WERI-Rb-1 (cell line): ENCODE measurements at places on chromosomes 6 and 20.
A peak's percentile ranks its signal among the peaks of the same experiment; 100 is the strongest.

GRCh38 chr20:7410150-7410549 lies 530.1 kb downstream of the HAO1 start:
- no peak for DNase-seq

GRCh38 chr20:47574616-47575364 lies 73.1 kb downstream of the NCOA3 start:
- DNase-seq, result no peak

GRCh38 chr6:108966855-108967755 lies 118.9 kb downstream of the ARMC2 start:
- peak; percentile 17 for DNase-seq

GRCh38 chr6:102223942-102224341 lies 830.4 kb downstream of the GRIK2 start:
- no peak for DNase-seq

DNA sequence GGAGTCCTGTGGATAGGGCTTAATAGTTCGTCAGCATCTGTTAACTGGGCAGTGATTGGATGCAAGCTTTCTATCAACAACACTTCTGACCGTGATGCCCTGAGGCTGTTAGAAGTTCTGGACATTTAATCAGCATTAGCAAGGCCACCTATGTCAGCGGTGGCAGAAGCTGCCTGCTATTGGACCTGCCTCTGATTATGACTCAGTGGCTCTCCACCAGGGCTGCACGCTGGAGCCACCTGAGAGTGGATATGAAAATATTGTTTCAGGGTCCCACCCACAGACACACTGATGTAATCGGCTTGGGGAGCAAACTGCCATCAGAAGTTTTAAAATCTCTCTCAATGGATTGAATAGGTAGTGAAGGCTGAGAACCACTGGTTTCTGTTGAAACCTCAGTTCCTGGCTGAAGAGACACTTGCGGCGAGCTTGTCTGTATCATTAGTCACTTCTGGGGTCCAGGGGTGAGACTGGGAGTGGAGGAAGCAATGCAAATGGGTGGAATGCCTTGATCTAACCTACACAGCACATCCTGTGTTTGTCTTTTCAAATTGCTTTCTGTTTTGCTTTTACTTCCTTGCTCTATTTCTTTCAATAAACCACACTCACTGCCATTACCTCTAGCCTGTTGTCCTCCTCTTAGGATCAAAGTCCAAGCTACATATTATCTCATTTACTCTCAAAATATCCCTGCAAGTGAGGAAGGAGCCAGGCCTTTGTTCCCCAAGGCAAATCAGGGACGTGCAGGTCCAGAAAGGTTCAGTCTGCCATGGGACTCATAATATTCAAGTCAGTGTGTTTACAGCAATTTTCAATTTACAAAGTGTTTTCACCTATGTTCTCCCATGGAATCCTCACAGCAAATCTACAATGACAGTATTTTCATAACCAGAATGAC lies 4.2 kb downstream of the CLIC5 start:
- DNase-seq, result no peak

DNA sequence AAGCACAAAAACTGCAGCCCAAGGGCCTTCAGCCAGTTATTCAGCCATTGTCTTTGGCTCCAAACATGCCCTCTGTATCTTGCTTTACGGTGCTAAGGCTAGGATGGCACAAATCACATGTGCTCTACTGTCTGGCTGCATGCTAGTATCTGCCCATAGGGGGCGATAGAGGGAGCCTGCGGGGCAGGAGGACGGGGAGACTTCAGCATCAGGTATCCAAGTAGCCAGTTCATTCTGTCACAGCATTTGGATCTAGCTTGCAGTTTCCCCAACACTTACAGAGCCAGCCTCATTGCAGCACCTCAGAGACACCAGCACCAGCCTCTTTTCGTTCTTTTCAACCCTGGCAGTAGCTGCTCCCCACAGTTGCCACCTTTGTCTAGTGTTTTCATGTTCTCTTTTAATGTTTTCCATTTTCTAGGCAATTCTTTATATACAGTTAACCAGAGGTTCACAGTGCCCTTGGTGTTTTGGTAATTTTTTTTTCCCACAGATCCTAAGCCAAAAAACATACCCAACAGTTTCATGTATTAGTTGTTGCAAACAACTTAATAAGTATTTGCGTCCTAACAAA lies 705.9 kb downstream of the PTPRT start:
- peak; percentile 64 for DNase-seq

- DNase-seq, result no peak
Measured at GRCh38 chr20:56634307-56634706, 5.2 kb downstream of the TFAP2C start.

DNA sequence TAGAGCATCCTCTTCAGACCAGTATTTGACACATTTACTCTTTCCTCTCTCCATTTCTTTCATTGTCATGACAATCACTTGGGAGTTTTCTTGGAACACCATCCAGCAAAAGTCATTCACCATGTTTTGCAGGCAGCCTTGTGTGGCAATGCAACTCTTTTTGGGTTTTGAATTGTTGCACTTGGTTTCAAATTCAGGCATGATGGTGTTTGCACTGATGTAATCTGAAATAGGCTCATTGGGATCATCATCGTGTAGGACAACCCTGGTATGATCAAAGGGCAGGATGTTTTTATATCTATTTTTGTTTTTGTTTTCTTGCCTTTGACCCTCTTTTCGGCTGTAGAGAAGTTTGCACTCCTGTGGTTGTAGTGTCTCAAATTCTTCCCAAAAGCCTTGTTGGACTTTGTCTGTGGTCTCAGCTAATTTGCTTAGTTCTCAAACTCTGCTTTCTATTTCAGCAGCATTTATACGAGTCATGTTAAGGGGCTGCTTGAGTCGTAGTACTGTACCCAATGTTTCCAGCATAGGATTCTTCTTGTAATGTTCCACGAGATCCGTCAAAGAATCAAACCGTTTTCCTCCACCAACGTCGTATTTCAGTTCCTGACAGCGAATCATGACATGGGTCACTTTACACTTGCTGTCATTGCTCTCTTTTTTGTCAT lies 160.8 kb upstream of the TNFAIP3 start:
- DNase-seq, result no peak
